ENCODE measurements at places on chromosomes 12 and 14.

DNA sequence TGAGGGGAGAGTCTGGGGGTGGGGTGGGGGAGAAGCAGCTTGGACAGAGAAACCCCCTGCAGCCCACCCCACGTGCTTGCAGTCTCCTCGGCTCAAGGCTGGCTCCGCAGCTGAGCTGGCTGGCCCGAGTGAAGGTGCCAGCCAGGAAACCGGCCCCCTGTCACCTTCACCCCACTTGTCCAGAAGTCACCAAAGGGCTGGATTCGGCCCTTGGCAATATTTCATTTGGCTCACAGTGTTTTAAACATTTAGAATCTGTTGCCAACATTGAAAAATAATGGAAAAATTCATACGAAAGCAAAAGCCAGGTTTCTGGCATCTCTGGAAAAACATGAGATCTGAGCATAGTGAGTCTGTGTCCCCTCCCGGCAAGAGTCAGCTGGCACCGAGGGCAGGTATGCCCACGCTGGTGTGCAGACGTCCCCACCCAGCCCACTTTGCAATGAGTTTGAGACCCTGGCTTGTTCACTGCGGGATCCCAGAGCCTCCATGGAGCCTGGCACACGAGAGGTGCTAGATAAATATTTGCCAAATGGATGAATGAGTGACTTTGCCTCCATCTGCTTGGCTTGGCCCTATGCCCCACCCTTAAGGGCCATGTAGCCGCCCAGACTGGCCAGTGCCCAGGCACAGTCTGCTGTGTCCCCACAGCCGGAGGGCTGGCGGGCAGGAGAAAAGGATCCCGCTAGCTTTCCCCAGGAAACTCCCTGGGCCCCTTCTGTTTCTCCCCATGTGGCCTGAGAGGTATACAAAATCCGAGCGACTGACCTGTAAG is 18.2 kb downstream of the MSI1 start:
- no peaks in the 10 kb centered on the region for H3K4me1 ChIP-seq
- H3K27me3 ChIP-seq = no peaks in the 10 kb centered on the region
- no peaks in the 10 kb centered on the region for H3K36me3 ChIP-seq

- H3K36me3 ChIP-seq = no peaks in the 10 kb centered on the region
- H3K4me3 ChIP-seq = no peak overlapping the region
- no peaks in the 10 kb centered on the region for H3K27me3 ChIP-seq
- no peak for DNase-seq
Measured at GRCh38 chr12:103652808-103653207, 65.7 kb downstream of the STAB2 start.

GRCh38 chr12:56160193-56160763 is 2.1 kb downstream of the MYL6 start:
- DNase-seq = peak; percentile 43
- no peaks in the 10 kb centered on the region for H3K27me3 ChIP-seq
- H3K36me3 ChIP-seq = peaks cover 43% of the 10 kb centered on the region

GRCh38 chr12:6613776-6614512 is 6.8 kb upstream of the CHD4 start:
- H3K4me3 ChIP-seq = no peak overlapping the region
- H3K27me3 ChIP-seq = no peaks in the 10 kb centered on the region
- H3K36me3 ChIP-seq = no peaks in the 10 kb centered on the region
- peaks cover 28% of the 10 kb centered on the region for H3K4me1 ChIP-seq
- DNase-seq = peak; percentile 32

DNA sequence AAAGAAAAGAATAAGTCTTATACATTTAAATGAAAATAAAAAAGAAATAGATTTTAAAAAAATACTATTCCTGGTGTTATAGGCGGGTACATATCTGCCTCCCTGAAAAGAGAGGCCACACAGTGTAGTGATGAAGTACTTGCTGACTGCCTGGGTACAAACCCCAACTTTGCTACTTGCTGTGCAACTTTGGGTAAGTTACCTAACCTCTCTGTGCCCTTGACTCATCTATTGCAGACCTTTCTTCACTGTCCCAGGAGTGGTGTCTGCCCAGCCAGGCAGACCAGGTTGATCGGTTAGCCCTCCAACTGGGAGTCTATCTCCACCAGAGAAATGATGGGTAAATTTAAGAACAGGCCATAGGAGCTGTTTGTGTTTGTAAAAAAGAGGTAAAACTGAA is 82.0 kb downstream of the SLC24A4 start:
- no peaks in the 10 kb centered on the region for H3K4me1 ChIP-seq
- H3K4me3 ChIP-seq = no peak overlapping the region
- H3K36me3 ChIP-seq = no peaks in the 10 kb centered on the region
- no peaks in the 10 kb centered on the region for H3K27me3 ChIP-seq
- DNase-seq = no peak

GRCh38 chr14:95162641-95163040 is 5.3 kb upstream of the DICER1 start:
- DNase-seq = no peak
- peaks cover 6% of the 10 kb centered on the region for H3K4me1 ChIP-seq
- no peak overlapping the region for H3K27ac ChIP-seq

GRCh38 chr12:19894803-19895202 is 455.5 kb downstream of the AEBP2 start:
- no peak overlapping the region for H3K27ac ChIP-seq
- H3K4me3 ChIP-seq = no peak overlapping the region
- no peaks in the 10 kb centered on the region for H3K27me3 ChIP-seq
- no peak for DNase-seq
- H3K36me3 ChIP-seq = no peaks in the 10 kb centered on the region

DNA sequence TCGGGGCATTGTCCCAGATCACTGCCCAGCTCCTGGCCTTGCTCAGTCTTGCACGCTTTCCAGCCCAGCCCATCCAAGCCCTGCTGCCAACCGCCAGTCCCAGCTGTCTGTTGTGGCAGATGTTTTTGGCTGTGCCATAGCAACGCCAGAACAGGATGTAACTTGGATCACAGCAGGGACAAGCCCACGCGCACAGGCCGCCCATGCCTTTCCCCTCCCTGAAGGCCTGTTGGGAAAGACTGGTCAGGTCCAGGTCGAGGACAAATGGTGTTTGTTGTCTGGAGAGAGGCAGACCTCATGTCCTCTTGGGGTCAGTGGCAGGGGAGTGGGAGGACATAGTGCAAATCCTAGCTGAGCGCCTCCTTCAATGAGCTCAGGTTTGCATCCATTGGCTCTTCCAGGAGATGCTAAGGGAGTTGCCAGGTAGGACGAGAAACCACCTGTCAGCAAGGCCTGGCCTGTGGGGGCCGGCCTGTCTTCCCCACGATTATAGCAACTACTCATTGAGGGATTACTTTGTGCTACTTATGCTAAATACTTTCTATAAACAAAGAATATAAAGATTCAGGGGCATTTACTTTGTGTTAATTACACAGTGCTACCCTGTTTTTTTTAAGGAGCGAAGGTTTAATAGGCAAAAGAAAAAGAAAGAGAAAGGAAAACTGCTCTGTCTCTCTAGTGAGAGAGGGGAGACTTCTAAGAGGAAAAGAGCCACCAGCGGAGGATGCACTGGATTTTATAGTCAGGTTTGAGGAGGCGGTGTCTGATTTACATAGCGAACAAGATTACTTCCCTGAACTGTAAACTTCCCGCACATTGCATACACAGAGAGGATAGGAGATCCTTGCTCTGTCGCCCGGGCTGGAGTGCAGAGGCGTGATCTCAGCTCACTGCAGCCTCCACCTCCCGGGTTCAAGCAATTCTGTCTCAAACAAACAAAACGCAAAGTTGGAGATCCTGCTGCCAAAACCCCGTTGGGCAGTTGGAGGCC is 42.8 kb upstream of the CORO1C start:
- H3K27ac ChIP-seq = no peak overlapping the region
- H3K4me3 ChIP-seq = no peak overlapping the region
- H3K4me1 ChIP-seq = no peaks in the 10 kb centered on the region
- no peaks in the 10 kb centered on the region for H3K27me3 ChIP-seq
- H3K36me3 ChIP-seq = no peaks in the 10 kb centered on the region
- no peak for DNase-seq
